Amniotic epithelial cell (primary cell): ENCODE measurements at places on chromosomes 7 and 10.

DNA sequence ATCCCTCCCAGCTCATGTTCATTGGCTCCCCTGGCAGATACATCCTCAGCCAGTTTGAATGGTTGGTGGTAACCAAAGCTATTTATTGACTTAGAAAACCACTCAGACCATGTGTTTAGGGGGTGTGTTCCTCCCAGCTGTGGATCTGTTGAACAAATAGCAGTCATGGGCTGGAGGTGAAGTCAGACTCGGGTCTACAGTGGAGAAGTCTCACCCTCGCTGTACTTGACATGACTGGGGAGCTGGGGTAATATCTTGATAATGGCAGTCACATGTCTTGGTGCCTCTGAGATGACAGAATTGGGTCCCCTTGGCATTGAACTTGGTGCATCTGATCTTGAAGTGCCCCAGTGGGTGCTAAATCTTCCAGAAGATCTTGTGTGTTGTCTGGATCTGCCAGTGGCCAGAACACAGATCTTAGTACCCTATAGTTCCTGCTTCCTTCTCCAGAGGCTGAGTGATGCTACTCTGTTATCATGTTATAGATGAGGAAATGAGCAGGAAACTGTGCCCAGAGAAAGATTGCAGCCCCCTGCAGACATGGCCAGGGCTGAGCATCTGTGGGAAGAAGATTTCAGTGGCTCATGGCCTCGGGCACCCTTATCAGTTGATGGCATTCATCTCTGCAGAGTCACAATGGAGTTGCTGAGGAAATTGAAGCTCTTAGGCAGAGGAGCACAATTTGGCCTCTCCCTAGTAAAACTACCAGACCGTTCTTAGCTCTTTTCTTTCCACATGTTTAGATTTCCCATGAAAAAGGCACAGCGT, 50.4 kb downstream of the ADRA2A start:
- DNase-seq: no peak

GRCh38 chr7:101954499-101954898, 137.1 kb downstream of the CUX1 start:
- no peak for DNase-seq

DNA sequence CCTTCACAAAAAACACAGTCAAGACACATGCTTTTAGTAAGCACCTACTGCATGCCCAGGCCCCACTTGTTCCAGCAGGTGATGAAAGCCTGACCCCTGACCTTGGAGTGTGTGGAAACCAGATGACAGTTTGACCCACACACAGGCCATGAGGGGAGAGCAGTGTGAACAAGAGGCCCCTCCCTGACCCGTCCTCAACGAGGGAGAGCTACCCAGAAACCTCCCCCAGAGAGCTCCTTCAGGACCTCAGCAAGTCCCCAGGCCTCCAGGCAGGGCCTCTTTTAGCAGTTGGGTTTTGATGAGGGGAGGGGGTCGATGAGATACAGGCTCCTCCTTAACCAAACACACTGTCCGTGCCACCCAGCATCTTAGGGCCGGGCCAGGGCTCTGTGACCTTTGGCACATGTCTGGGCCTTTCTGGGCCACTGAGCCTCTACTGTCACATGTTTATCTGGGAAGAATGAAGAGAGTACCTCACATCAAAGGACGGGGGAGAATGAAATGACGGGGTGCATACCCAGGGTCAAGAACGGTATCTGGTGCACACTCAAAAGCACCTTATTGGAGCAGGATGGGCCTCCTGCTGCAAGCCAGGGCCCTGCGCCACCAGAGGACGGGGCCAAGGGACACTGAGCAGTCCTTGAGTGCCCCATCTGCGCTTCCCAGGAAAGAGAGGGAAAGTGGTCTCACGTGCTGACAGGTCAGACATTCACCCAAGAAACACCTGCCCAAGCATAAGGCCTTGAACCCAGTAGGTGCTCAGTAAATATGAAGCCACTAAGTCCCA, 202.6 kb upstream of the ZMIZ1 start:
- DNase-seq: no peak

GRCh38 chr7:44265728-44266127, 59.7 kb downstream of the CAMK2B start:
- DNase-seq: no peak

GRCh38 chr7:47332213-47332612, 249.7 kb downstream of the TNS3 start:
- DNase-seq: no peak

DNA sequence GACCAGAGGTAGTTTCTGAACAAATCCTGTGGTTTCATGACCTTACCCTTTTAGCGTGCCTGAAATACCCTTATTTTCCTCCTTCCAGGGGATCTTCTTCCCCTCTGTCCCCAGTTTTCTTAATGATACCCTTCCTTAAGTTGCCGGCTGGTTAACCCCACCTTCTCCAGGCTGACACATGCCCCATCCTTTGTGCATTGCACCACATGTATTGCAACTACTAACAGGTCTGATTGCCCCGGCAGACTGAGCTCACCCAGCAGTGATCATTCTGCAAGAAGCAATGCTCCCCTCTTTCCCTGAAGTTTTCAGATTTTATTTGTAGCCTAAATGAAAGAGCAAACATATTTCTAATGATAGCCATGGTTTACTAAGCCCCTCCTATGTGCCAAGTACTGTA, 108.2 kb downstream of the HIP1 start:
- peak; percentile 69 for DNase-seq

GRCh38 chr10:7133278-7133677, 277.6 kb downstream of the SFMBT2 start:
- DNase-seq: no peak

DNA sequence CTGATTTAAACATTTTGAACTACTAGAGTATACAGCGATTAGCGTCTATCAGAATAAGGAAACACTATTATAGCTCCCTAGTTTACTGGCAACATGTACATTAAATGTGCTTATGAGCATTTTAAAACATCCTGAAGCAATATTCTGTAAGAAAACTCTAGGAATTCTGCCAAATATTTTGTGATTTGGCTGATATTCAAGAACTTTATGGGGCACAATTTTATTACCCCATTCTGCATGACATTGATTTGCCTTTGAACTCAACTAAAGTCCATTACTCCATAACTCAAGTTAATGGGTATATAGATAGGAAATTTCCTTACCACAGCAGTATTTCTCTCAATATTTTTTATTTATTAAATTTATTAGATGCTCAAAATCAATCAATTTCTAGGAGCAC, 369.9 kb upstream of the KCND2 start:
- no peak for DNase-seq

DNA sequence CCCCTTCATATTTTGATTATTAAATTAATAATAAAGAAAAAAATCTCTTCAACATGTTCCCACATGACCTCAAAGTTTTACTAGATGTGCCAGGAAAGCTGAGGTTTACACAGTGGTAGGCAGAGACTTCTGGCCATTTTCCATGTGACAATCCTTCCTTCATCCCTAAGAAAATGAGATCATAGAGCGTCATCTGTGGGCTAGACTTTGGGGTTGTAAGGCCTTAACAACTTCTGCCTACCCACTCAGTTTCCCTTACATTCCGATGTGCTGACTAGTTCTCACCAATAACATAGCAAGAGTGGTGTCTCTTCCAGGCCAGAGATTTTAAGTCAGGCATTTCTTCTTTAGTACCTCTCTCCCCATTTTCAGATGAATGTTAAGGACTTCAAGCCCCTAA, 171.1 kb upstream of the PHF14 start:
- peak; percentile 3 for DNase-seq

DNA sequence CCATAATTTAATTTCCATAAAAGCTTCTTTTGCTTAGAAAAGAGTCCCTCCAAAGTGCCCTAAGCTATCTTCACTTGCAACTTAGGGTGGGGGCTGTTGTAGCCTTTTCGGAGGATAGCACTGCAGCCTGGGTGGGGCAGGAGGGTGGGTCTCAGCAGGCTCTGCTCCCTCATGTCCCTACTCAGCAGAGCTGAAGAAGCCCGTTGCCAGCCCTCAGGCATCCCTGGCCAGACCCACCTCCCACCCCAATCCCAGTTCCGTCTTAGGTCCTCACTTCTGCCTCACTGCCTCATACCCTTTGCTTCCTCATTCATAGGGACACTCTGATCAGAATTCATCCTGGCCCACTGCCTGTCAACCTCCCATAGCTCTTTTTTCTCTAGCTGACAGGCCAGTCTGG, 99.8 kb upstream of the ZMIZ1 start:
- DNase-seq: no peak

GRCh38 chr7:16786257-16786656, 18.5 kb downstream of the AGR2 start:
- no peak for DNase-seq

GRCh38 chr7:8922726-8923125, 489.3 kb downstream of the NXPH1 start:
- no peak for DNase-seq

DNA sequence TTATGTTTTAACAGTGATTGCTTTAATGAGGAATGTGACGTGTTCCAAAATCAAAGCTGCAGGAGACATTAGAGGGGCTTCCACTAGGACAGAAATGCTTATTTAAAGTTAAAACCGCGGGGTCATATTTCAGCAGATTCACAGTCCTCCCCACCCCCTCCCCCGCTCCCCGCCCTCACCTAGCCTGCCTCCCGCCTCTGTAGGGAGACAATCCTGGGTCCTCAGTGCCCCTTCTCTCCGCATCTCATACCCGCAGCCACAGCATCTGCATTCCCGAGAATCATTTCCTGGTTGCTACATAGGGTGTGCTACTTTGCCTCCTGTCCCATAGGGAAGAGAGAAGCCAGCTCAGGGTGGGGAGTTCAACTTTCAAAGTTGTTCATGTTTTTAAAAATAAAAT, 3.1 kb upstream of the DRGX start:
- DNase-seq: no peak

- peak; percentile 30 for DNase-seq
Observed at GRCh38 chr7:84092207-84092606, 102.4 kb downstream of the SEMA3A start.

- DNase-seq: no peak
Observed at GRCh38 chr7:43198016-43198415, 85.6 kb downstream of the HECW1 start.

GRCh38 chr10:10396601-10397000, 621.1 kb upstream of the CELF2 start:
- no peak for DNase-seq

DNA sequence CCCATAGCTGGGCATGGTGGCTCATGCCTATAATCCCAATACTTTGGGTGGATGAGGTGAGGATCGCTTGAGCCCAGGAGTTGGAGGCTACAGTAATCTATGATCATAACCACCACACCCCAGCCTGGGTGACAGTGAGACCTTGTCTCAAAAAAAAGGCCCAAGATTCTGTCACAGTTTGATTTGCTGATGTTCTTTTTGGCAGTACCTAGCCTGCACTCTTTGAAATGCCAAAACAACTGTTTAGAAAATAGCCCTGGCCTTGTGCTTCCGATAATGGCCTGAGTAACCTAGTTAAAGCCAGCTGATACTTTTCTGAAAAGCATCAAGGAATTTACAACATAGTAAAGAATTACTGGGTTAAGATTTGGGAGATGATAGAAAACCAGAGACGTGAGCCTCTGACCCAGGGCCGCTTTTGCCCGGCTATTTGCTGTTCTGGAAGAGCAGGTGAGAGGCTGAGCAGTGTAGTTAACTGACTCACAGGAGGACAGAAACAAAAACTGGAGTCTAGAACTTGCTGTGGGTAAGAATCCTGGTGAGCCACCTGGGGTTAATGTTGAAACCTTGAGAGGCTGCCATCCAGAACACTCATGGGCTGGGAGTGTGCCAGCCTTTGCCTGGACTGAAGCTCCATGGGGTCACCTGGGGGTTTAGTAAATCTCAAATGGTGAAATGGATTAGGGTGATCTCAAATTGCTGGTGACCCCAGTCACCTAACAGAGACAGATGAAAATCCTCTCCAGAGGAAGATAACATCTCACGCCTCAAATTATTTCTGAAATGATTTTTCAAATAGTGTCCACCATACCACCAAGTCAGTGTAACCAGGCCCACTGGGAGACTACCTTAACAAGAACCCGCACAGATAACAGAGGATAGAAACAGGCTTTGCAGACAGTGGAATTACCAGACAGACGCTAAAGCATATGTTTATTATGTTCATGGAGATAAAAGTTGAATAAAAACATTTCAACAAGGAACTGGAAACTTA, 51.8 kb downstream of the GALNT11 start:
- peak; percentile 27 for DNase-seq

DNA sequence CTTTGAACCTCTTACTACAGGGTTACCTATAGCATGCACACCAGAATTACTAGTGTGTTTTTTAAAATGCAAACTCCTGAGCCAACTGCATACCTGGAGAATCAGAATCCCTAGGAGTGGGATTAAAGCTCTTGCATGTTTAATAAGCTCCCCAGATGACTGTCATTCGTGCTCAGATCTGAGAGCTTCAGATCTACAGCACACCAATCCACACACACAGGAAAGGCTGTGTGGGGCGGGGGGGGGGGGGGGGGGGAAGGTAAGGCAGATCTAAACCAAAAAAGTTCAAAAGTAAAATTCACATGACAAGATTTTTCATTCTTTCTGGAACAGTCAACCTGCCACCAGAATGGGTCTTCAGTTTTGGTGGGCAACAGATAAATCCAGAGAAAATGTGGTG, 5.5 kb downstream of the FAM3C start:
- DNase-seq: no peak

DNA sequence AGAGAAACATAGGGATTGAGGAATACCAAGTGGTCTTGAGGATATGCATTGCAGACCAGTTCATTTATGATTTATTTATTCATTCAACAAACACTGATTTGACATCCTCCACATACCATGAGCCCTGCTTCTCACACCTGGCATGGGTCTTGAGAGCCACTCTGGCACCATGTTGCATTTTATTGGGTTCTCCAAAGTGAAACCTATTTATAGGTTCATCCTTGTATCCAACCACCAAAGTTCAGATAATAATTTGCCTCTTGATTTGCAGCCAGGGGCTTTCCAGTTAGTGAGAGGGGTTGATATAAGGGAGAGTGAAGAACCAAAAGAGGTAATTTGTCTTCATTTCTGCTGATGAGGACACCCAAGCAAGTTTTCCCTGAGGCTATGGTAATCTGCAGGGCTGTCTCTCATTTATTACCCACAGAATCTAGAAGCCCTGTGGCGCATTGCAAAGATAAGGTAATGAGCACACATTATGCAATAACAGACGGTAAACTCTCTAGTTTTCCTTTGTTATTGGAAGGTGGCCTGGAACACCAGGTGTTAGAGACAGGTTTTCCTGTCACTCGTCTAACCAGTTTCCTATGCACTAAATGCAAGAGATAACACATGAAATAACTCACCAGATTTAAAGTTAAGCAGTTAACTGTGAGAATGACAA, 28.8 kb upstream of the ICA1 start:
- DNase-seq: peak; percentile 13

DNA sequence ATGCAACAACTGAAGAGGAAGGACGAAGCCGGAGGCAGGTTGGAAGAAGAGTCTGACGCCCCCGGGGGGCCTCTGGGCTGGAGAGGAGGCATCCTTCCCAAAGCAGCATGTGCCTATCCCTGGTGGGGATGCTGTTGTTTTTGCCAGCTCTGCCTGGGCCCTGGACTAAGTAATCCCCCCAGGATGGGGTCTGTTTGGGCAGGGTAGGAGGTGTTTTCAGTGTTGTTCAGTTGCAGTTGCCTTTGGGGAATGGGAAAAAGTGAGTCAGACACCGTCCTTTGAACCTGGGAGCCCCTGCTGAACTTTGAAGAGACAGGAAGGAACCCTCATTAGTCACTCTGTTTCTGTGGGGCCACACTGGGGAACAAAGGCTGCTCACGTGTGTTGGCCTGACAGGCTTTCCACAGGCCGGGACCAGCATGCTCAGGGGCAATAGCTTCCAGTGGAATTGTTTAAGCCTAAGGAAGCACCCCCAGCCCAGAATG, 35.2 kb upstream of the GDF10 start:
- DNase-seq: no peak
